ENCODE measurements at places on chromosomes 2 and 18. TPM values are rescaled to one million over a fixed set of nuclear protein-coding genes. Genes with fewer than 3 reads are reported as not detected.
A peak's percentile ranks its signal among the peaks of the same experiment; 100 is the strongest.

- no peak for DNase-seq
Observed at GRCh38 chr18:27860701-27861107, 316.2 kb downstream of the CDH2 start.

- DNase-seq: no peak
Observed at GRCh38 chr2:210003359-210003758, 921 bp downstream of the RPE start.

GRCh38 chr2:8633735-8634313 is 48.0 kb upstream of the ID2 start:
- no peak for DNase-seq

- DNase-seq: no peak
Observed at GRCh38 chr18:63476668-63477067, at the start of gene SERPINB5. TSS of gene SERPINB5 (plus strand) at chr18:63476958. CDS start at chr18:63484429, 7,471 bp downstream.

Gene SDC1
- total RNA-seq: 443 TPM

DNA sequence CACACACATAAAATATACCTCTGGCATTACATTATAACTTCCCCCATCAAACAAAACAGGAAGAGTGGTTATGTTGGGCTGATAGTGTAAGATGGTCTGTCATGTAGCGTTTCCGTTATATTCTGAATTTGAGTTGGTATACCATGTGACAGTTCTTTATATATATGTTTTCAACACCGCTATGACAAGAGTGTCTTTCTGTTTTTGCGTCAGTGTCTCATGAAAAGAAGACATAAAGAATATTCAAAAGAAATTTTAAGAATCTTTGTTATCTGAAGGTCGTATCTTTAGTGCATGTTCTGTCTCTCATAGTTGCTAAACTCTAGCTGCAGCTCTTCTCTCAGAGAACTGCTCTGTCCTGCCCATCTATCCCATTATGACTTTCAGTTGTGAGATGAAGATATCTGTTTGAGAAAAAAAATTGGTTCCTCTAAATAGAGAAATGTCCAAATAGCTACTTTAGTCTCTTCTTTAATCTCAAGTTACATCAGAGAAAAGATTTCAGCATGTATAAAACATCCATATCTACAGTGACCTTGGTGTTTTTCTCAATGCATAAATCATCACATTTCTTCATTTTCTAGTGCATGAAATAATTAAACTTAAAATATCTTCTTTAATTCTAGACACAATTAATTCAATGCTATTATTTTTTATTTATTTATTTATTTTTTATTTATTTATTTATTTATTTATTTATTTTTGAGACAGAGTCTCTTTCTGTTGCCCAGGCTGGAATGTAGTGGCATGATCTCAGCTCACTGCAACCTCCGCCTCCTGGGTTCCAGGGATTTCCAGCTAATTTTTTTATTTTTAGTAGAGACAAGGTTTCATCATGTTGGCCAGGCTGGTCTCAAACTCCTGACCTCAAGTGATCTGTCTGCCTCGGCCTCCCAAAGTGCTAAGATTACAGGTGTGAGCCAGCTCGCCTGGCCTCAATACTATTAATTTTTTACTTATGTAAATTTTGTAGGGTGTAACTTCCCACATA is 24.3 kb upstream of the PSME4 start:
- no peak for DNase-seq

GRCh38 chr2:141021109-141021508 is 1109.7 kb downstream of the LRP1B start:
- DNase-seq: no peak

- no peak for DNase-seq
Observed at GRCh38 chr2:28627722-28628480, 123.7 kb upstream of the PPP1CB start.

DNA sequence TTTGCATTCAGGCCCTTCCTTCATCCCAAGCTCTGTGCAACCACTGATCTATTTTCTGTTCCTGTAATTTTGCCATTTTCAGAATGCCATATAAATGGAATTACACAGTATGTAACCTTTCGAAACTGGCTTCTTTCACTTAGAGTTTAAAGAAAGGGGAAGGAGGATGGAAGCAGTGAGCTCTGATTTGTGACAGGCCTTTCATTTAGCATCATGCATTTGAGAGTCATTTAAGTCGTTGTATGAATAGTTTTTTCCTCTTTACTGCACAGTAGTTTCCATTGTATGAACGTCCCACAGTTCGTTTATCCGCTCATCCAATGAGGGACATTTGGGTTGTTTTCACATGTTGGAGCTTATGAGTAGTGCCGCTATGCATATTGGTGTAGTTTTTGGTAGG is 67.0 kb downstream of the LBH start:
- no peak for DNase-seq

Gene EFR3B
- total RNA-seq: 0.15 TPM

DNA sequence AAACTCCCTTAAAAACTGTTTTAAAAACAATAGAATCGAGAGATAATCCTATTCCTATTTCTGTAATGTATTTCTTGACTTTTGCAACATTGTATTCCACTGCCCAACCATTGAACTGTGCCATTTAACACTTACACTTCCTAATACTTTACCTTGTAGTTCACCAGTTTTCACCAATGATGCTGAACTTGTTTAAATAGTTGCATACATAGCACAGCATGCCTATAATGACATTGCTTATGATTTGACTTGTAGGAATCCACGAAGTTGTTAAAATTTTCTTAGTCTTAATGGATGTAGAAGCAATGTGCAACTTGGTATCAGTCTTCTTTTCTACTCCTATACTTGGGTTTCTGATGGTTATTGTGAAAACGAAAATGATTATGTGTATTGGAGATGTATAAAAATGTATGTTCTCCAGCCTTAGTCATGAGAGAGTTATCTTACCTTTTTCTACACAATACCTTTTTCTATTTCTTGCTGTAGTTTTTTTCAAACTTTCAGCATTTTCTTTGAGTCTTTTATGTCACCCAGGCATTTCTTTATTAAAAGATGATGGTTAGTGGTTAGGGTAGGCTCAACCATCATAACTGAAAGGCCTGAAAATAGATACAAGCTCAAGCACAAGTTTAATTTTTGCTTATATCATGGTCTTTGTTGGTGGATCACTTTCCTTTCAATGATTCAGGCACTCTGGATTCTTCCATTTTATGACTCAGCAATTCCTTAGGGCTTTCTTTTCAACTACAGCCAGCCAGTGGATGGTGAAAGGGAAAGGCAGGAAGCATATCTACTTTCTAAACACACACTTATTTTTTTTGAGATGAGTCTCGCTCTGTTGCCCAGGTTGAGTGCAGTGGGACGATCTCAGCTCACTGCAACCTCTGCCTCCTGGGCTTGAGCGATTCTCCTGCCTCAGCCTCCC is 9.4 kb downstream of the GPD2 start:
- no peak for DNase-seq

DNA sequence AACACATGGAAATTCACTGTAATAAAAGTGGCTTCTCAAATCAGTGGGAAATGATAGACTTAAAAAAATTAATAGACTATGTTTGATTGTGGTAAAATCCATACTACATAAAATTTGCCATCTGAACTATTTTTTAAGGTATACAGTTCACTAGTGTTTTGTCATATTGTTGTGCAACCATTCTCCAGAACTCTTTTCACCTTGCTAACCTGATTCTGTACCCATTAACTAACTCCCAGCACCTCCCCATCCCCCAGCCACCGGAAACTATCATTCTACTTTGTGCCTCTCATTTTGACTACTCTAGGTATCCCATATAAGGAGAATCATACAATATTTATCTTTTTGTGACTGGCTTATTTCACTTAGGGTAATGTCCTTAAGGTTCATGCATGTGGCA is 153.3 kb downstream of the PTPRM start:
- no peak for DNase-seq

Gene ANKRD30BL
- not detected for total RNA-seq

GRCh38 chr2:129823044-129823443 is 156.4 kb upstream of the RAB6C start:
- DNase-seq: no peak

Gene ADGRF3
- total RNA-seq: 0.15 TPM

Gene NT5DC4
- not detected for total RNA-seq

DNA sequence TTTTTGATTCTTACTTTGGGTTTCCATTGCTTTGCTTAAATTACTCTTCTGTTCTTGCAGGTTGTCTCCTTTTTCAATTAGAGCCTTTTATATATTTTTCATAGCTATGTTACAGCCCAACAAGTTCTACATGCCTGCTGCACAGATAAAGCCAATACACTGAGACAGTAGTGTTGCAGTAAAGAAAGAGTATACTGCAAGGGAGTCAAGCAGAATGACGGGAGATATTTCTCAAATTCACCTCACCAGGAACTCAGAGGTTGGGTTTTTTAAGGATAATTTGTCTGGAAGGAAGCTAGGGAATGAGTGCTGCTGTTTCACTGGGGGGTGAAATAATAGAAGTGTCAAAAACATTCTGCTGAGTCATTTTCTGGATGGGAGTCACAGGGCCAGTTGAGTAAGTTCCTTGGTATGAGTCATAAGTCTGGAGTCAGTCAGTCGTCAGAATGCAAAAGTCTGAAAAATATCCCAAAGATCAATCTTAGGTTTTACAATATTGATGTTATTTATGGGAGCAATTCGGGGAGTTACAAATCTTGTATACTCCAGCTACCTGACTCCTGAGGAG is 193.0 kb upstream of the RGPD4 start:
- no peak for DNase-seq

Gene SRSF7
- 57.4 TPM for total RNA-seq

DNA sequence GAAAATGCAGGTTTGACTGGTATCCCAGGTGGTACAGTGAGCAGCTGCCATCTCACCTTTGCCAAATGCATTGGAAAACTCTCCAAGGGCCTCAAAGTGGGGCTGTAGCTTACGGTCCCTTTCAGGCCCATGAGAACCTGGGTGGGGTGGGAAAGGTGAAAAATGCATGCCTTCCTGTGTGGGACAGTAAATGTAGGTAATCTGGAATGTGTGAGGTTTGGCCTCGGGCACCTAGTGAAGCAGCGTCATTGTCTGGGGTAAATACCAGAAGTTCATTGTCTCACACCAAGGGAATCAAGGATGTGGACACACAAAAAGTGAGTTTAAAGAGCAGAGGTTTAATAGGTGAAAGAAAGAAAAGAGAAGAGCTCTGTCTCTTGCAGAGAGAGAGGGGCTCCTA is 36.6 kb downstream of the TIMM21 start:
- no peak for DNase-seq

DNA sequence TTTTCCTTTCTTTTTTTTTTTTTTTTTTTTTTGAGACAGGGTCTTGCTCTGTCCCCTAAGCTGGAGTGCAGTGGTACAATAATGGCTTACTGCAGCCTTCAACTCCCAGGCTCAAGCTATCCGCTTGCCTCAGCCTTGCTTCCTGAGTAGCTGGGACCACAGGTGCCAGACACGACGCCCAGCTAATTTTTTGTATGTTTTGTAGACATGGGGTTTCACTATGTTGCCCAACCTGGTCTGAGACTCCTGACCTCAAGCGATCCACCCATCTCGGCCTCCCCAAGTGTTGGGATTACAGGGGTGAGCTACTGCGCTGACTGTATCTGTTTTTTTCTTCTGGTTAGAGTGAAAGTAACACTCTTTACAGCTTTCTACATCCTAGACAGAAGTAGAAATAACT is 240.3 kb upstream of the FBXO11 start:
- no peak for DNase-seq

GRCh38 chr2:230541934-230542380 is 126.0 kb downstream of the SP100 start:
- no peak for DNase-seq

- no peak for DNase-seq
Observed at GRCh38 chr2:45714679-45715078, 63.2 kb downstream of the PRKCE start.

GRCh38 chr2:9335322-9335832 is 88.0 kb downstream of the ITGB1BP1 start:
- DNase-seq: peak; percentile 86

DNA sequence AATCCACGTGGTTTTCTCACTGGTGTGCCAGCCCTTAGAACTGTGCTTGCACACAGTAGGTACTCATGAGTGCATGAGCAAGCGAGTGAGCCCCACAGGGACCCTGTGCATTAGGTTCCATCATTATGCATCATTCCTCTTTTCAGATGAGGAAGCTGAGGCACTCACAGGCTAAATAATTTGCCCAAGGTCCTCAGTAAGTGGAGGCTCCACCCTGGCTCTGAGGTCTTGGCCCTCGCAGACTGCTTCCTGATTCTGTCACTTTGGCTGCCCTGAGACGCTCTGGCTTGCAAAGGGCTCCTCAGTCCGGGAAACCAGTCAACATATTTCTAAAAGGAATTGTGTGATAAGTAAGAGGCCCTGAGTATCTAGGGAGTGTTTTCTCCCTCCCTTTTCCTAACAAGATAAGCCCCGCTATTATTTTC is 71.7 kb downstream of the IL1R2 start:
- no peak for DNase-seq

DNA sequence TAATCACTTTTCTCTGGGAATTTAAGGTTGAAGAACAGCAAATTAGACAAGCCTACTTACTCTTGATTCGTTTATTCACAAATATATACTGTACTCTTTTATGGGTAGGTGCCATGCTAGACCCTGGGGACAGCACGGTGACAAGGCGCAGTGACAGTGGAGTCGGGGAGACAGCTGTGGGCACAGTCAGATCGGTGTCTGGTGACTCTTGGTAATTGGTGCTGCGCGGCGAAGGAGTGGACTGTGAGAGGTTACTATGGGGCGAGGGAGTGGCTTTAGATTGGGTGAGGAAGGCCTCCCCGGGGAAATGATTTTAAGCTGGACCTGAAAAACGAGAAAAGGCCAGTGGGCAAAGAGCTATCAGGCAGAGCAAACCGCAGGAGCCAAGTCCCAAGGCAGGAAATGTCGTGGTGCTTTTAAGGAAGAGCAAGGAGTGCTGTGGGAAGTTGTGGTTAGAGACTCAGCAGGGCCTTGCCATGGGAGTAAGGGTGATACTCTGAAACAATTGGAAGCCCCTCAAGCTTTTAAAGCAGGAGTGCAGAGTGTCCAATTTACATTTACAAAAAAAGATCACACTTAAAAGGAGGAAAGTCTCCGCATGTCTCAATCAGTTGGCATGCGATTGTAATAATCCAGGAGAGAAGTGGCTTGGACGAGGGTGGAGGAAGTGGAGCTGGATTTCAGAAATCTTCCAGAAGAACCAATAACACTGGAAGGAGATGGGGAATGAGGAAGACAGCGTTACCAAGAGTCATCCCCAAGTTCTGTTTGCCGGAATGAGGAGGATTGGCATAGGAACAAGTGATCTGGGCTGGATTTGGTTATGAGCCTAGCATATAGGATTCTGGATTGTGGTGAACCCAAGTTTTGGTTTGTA is 36.1 kb upstream of the TXNDC2 start:
- DNase-seq: no peak

Gene TUBA3E
- total RNA-seq: not detected

DNA sequence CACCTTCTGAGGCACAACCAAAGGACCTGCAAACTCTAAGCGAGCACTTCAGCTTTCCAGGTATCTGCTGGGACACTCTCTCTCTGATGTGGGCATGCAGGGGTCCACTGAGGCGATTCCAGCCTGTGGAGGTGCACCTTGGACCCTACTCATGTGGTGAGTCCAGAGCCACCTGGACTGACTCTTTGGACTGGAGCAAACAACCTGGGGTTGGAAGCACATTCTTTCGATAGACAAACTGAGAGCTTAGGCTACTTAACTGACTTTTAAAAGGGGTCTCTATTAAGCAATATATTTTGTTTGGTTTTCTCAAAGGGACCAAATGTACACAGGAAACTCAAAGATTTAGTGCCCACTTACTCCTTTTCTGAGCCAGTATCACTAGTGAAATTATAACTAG is 51.6 kb downstream of the FRZB start:
- no peak for DNase-seq

GRCh38 chr2:183179156-183179555 is 54.9 kb downstream of the NUP35 start:
- no peak for DNase-seq

GRCh38 chr2:120419073-120419472 is 73.1 kb downstream of the INHBB start:
- no peak for DNase-seq
